ENCODE measurements at places on chromosomes 16 and 17.

DNA sequence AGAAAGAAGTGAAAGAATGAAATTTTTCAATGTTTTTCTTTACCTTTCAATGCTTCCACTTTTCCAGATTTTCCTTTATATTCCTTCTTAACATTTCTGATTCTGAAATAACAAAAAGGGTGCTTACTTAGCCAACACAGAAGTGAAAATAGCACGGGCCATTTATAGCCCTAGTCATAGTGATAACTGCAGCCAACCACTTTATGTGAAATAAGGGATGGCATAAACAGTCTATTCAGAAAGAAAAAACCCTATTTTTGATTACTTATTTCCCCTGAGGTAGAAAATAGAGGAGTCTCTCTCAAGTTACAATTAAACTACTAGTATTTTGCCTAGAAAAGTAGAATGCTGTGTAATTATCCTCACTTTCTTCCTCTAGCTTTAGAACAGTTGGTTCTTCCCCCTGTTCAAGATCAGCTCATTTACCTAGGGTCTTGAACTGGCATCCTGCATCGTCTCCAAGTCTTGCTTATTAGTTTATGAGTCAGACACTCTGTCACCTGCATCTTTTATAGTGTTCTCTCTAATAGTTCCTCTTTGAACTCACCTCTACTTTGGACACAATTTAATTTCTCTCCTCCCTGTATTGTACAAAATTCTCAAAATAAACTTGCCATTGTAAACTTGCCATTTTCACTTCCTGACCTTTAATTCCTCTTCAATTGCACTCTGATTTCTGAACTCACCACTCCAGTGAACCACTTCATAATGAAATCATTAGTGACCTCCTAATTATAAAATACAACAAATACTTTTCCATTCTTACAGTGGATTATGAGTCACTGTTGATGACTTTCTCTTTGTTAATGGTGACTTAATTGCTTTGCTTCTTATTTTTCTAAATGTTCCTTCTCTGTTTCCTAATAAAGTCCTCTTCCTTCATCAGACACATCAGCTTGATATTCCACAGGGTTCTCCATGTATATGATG is 23.6 kb downstream of the ABCA6 start:
- no peak for DNase-seq

GRCh38 chr16:79595931-79596450 is 4.5 kb downstream of the MAF start:
- no peak for DNase-seq

- DNase-seq = no peak
Observed at GRCh38 chr16:89402962-89403361, 87.4 kb downstream of the ANKRD11 start.

DNA sequence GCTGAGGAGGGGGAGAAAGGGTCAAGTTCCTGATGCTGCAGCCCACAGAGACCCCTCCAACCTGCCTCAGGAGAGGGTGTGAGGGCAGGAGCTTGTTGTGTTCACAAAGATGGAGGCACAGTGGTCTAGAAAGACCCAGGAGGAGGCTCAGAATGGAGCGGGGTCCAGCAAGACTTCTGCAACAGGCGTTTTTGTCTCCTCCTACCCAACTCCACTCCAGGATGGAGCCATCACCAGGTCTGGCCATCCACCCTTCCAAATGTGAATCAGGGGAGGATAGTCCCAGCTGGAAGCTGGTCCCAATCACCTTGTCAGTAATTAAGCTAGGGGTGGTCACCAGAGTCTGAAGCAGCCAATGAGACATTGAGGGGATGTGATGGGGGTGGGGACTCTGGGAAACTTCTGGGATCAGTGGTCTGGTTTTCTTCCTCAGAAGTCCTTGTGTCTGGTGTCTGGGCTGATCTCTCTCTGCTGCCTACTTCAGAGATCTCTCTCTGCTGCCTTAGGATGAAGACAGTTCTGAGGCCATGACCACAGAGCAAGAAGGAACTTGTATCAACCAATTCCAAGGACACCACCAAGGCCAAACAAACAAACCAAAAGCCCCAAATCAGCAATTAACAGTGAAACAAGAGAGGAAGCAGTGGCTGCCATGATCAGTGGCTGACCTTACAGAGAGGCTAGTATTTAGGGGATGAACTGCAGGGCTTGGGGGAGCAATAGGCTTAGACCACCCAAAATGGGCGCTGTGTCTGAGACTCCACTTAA is 14.5 kb downstream of the CD300LB start:
- DNase-seq = no peak

- DNase-seq = no peak
Observed at GRCh38 chr16:31143694-31144148, 6.1 kb downstream of the PRSS36 start.

- DNase-seq = no peak
Observed at GRCh38 chr17:56478836-56479447, 114.6 kb upstream of the NOG start.

DNA sequence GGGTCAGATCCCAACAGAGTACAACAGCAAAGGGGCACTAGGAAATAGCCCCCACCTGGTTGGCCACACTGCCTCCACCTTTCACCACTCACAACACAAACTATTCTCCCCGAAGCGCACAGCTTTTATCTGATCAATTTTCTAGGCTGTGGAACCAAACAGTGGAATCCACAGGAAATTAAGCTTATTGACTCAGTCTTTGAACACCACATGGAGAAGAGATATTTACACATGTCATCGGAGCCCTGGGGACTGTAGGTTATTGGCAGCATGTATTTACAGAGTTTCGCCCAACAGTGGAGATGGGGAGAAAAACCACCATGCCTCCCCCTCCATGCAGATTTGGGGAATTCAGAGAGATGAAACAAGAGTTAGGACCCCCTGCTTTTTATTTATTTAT is 154.8 kb downstream of the XYLT1 start:
- no peak for DNase-seq

DNA sequence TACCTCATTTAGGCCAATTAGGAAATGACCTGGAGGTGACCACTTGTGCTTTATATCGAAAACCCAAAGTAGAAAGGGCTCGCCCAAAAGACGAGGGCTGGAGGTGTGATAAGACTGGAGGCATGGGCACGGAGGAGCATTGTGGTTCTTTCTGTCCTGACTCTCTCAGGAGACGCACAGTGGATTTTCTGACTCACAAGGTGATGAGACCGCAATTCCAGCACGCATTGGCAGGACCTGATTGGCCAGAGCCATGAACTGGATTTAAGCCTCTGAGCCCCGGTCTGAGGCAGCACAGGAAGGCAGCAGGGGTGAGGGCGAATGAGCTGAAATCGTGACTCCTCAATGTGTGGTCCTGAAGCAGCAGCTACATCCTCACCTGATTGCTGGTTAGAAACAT is 559.1 kb upstream of the SALL1 start:
- no peak for DNase-seq

GRCh38 chr17:17425591-17425990 is 51.2 kb upstream of the MED9 start:
- no peak for DNase-seq

GRCh38 chr17:79965806-79966205 is 69.9 kb downstream of the TBC1D16 start:
- DNase-seq = no peak

DNA sequence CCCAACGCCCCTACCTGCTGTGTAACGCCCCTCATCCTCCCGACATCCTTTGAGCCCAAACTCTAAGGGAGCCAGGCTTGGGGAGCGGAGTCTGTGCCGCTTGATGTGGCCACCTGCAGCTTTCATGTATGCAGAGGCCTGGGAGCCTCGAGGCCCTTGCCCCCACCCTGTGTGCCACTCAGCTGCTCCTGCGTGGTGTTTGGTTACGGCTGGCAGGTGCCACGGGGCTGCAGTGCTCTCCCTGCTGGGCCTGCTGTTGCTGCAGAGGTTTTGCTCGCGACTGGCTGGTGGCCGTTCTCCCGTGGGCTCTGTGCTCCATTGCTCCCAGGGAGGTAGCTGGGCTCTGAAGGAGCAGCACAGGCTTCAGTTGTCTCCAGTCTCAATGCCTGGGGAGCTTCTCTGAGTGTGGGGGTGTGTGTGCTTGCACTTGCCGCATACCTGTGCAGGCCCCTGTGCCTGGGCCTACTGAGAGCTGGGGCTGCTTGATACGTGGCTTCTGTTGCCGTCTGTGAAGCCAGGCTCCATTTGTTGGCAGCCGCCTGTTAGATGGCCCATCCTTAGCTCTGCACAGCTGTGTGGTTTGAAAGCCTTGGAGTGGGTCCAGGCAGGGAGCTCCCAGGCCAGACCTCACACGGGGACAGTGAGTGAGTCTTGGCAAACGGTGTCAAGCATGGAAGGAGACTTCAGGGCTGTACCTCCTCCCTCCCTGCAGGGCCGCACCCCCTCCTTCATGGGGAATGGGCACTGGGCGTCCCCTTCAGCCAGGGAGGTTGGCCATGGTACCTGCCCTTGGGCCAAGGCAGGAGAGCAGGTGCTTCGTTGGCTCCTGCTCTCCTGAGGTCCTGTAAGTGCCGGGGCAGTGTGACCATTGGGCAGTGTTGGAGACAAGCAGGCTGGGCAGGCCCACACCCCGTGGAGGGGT is 47.2 kb downstream of the PDPK1 start:
- DNase-seq = no peak

DNA sequence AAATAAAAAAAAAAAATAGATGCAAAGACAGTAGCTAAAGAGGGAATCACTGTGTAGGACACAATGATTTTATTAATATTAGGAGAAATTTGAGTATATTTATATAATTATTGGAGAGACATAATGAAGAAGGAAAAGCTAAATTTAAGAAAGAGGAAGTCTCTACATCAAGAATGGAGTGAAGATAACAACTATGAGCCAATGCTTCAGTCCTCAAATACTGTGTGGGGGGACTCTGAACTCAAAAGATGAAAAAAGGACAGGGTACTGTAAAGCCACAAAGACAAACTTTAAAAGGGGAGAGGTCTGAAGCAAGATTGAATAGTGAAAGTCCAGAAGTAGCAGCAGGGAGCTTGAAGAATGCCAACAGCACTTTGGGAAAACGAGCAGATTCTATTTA is 44.7 kb downstream of the SKAP1 start:
- no peak for DNase-seq

- DNase-seq = no peak
Observed at GRCh38 chr17:7740481-7741001, 23.0 kb downstream of the DNAH2 start.

GRCh38 chr17:34542700-34543336 is 36.6 kb upstream of the TMEM132E start:
- DNase-seq = no peak

- DNase-seq = no peak
Observed at GRCh38 chr16:69315486-69316311, 4.5 kb downstream of the VPS4A start.

GRCh38 chr17:35878361-35878760 is 1.8 kb downstream of the CCL5 start:
- DNase-seq = no peak

All from BJ (cell line).